ENCODE measurements at places on chromosomes 12 and 14.

DNA sequence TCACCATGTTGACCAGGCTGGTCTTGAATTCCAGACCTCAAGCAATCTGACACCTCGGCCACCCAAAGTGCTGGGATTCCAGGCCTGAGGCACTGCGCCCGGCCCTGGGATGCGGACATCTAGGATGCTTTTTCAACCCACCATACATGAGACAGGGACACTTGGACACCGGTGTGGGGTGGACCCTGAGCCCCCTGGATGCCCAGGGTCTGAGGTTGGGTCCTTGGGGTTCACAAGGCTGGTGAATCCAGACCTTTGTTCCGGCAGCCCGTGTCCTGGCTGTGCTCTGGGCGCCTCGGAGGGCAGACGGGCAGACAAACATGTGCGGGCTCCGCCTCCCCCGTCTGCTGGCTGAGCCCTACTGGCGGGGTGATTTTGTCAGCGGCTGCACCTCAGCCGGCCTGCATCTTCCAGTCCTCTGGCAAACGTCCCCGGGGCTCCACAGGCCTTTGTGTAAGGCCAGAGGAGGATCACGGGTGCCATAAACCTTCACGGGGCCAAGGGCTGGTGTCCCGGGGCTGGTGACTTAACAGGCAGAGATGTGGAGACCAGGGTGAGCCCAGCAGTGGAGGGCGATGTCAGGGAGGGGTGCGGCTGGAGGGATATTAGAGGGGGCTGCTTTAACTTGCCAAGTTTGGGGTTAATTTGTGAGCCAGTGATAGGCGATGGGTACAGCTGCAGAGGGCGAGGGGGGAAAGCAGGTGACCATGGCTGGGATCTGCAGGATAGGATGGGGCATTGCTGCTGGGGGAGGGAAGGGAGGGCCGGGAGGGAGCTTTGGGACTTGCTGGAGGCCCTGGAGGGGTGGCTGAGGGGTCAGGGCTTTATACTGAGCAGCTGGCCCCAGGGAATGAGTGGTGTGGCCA, 5.8 kb downstream of the ASPG start:
- no peak for DNase-seq

- no peak for DNase-seq
These were observed 508.1 kb downstream of the PCNX1 start for GRCh38 chr14:71415404-71415690.

- DNase-seq, result no peak
These were observed 158.5 kb upstream of the HMGA2 start for GRCh38 chr12:65665817-65666216.

DNA sequence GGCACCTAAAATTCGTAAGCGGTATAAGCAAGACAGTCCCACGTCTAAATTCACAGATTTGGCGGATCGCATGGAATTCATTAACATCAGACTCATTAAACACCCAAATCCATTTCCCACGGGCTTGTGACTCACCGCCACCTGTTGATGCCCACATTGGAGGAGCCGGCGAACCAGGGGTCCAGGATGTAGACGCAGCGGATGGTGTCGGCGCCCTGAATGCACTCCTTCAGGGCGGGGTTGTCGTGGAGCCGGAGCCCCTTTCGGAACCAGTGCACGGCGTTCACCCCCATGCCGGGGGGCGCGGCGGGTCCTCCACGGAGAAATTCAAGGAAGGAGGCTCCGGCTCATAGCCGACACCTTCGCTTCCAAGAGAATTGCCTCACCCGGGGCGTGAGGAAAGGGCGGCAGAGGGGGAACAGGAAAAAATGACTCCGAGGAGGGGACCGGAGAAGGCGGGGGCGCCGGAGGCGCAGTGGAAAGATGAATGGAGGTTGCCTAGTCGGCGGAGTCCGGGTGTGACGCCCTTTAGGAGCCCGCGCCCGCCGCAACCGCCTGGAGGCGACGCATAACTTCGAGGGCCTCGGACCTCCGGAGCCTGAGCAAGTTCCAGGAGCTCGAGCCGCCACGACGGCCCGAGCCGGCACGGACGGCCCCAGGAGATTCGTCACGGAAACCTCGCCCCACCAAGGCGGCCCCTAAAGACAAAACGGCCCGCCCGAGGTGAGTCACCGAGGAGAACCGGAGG, 506 bp downstream of the CRY1 start:
- DNase-seq, result no peak

GRCh38 chr14:98229656-98230366, 1042.2 kb downstream of the BCL11B start:
- no peak for DNase-seq

- no peak for DNase-seq
These were observed 24.5 kb downstream of the ZNF891 start for GRCh38 chr12:133105620-133106019.

- DNase-seq, result no peak
These were observed 18.0 kb upstream of the NT5DC3 start for GRCh38 chr12:103858953-103859601.

GRCh38 chr12:129827102-129827865, 76.5 kb downstream of the TMEM132D start:
- no peak for DNase-seq

DNA sequence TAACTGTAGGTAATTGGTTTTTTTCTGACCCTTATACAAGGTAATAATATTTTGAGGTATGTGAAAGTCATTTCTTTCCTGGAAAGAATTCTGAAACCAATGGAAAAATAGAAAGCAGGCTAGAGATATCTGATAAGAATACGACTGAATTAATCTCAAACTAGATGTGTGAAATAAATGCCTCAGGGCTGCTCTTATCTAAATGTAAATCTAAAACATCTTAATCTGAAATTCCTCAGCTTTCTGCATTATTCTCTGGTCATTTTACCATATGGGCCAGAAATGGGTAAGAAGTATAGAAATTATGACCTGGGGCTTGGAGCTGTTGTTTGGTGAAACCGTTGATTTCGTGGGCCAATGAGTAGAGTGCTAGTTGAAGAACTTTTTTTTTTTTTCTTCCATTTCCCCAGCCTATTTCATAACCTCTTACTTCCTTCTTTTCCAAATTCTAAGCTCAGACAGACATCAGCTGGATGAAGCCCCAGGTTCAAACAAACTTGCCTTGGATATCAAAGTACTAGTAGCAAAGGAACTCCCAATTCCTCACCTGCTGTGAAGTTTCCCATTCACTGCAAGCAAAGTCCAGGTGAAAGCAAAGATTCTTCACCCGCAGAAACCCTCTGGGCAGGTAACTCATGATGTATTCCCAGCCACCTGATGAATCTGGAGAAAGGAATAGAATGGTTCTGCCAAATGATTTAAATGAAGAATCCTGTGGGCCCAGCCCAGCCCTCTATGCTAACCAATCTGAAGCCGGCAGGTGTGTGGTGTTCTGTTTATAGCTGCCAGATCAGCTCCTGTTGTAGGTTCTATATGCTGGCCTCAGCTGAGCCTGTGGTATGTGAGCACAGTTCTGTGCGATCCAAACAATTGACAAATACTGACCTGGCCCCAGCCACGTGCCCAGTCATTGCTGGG, 9.7 kb upstream of the FOS start:
- no peak for DNase-seq

GRCh38 chr14:54775486-54776140, 127.0 kb downstream of the GCH1 start:
- no peak for DNase-seq

GRCh38 chr12:6367065-6367968, 8.0 kb downstream of the SCNN1A start:
- peak; percentile 42 for DNase-seq

Measured in SK-N-DZ (cell line).